Immature natural killer cell (primary cell): ENCODE measurements at places on chromosomes 3 and 15. TPM values are rescaled to one million over a fixed set of nuclear protein-coding genes. Genes with fewer than 3 reads are reported as not detected.

DNA sequence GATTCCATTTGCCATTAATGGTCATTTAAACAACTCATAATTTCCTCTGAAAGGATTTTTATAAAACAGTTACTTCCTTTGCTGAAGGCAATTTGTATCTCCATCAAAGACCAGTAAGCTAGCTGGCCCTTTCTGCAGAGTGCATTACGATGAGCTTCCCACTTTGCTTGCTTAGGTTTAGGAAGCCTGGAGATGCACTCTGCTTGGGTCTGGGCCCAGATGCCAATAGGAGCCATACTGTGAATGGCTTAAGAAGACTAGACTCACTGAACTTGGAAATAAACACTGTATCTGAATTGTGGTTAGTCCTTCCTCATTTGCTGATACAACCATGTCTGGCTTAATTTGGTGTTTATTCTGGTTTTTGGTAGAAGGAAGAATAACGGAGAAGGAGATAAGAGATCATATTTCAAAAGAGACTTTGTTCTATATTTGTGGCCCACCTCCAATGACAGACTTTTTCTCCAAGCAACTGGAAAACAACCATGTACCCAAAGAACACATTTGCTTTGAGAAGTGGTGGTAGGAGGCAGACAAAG, 38.1 kb downstream of the OXNAD1 start:
- H3K4me3 ChIP-seq: no peak overlapping the region
- H3K27me3 ChIP-seq: peaks cover 7% of the 10 kb centered on the region
- H3K4me1 ChIP-seq: peaks cover 99% of the 10 kb centered on the region
- peak overlapping the region; percentile 20 for H3K27ac ChIP-seq
- H3K36me3 ChIP-seq: peaks cover 51% of the 10 kb centered on the region
- no peak for DNase-seq

- DNase-seq: no peak
- H3K36me3 ChIP-seq: no peaks in the 10 kb centered on the region
- H3K27me3 ChIP-seq: peaks cover 4% of the 10 kb centered on the region
- no peak overlapping the region for H3K27ac ChIP-seq
Measured at GRCh38 chr3:53758846-53759245, 87.4 kb downstream of the CHDH start.

The SPTSSB gene
- polyA plus RNA-seq: 57.5 TPM

GRCh38 chr3:106126846-106127235, 258.0 kb upstream of the CBLB start:
- H3K4me1 ChIP-seq: no peaks in the 10 kb centered on the region
- no peak overlapping the region for H3K4me3 ChIP-seq
- peaks cover 5% of the 10 kb centered on the region for H3K27me3 ChIP-seq
- DNase-seq: no peak
- H3K36me3 ChIP-seq: no peaks in the 10 kb centered on the region

The P2RY14 gene
- polyA plus RNA-seq: 1.2 TPM
